ENCODE measurements at places on chromosomes 16 and 17.

- DNase-seq, result no peak
Observed at GRCh38 chr17:66751771-66752170, 83.1 kb upstream of the CACNG5 start.

GRCh38 chr16:76081967-76082366, 195.2 kb upstream of the CNTNAP4 start:
- DNase-seq, result no peak

DNA sequence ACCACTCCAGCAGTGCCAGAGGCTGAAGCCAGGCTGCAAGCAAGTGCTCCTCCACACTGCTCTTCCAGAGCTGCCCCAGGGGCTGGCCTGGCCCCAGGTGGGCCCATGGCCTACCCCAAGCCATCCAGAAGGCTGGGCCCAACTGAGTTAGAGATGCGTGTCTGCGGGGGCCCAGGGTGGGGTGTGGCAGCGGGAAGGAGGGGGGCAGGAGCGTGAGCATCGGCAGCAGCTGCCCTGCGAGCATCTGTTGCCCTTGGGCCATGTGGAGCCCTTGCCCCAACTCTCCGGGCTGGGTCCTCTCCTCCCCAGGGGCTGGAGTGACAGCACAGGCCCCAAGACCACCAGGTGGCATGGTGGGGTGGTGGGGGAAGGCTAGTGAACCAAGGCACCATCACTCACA, 7.3 kb upstream of the SREBF1 start:
- DNase-seq, result no peak

DNA sequence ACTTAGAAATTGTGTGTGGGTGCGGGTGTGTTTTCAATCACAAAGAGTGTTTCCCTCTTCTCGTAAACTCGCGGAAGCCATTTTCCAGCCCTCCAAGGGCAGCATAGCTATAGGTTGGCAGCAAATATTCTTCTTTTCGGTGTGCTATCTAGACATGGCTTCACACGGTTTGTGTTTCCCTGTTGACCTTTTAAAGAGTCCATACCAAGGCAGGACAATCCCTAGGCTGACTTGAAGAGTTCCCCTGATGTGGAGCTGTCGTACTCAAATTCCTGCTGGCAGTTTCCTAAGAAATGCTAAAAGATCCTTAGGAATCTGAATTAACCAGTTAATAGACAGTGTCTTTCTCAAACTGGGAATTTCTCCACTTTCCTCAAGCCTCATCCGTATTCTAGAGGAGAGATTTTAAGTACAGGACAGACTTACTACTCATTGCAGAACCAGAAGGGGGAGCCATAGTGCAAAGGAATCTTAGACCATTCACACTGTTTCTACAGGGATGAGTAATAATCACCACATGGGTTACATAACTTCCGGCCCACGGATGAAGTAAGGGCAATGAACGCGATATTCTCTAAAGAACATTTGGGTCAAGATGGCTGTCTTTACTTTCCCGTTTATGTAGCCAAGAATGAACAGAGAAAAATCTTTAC, 288.6 kb upstream of the ELAC2 start:
- DNase-seq, result no peak

- DNase-seq, result no peak
Observed at GRCh38 chr16:9798474-9798873, 383.8 kb downstream of the GRIN2A start.

- DNase-seq, result no peak
Observed at GRCh38 chr17:55769625-55770000, 18.8 kb downstream of the PCTP start.

- DNase-seq, result no peak
Observed at GRCh38 chr16:82195917-82196494, 26.0 kb upstream of the MPHOSPH6 start.

DNA sequence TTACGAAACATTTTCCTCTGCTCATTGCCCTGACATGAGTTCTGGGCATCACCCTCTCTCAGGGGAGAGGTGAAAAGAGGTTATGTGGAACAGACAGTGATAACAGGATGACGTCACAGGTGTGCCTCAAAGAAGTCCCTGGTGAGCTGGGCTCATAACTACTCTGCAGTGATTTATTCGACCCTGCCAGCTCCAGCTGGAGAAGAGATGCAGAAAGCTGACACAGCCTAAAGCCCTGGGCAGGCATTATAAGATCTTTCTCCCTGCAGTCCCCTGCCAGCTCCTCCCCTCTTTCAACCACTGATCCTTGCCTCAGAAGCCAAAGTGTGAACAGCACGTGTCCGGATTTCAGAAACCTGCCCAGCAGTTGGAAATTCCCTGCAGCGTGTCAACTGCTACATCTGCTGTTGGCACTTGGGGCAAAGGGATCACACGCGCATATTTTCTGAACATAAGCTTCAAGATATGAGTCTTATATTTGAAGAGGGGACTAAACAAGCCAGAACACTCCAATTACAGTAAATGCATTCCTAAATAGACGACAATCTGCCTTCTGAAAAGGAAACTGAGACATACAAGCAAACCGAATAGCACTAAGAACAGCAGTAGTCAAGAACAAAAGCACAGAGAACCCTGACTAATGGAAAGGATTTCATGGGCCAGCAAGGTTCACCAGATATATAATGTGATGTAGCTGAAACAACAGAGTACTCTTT, 80.5 kb downstream of the SMG6 start:
- no peak for DNase-seq

DNA sequence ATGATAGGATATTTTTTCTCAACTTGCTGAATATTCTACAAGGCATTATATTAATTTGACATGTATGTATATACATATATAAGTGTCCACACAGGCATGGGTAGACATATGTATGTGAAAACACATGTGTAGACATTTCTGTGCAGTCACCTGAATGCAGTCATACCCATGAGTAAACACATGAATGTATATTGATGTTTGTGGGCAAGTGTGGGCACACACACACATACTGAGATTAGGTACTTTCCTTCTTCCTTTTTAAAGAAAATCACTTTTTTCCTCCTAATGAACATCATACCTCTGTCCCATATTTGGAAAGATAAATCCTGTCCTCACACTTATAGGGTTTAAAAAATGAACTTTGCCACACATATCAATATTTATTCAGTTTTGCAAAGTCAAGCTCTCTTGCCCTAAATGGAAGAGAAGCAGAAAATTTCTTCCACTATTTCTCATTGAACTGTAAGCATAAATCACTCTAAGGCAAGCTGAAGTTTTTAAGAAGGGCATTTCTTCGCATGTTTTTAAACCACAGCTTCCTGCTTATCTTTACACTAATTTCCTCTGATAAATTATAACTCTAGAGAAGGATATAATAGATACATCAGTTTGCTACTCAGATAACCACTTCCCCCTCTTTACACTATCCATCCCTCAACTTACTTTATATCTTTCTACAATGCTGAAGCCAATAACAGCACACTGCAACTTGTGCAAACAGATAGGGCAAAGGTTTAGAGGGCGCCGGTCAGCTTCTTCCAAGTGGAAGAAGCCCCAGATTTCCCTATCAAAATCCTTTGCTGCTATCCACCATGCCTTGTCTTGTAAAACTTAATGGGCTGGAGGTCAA, 49.6 kb upstream of the LRRC37A3 start:
- no peak for DNase-seq

DNA sequence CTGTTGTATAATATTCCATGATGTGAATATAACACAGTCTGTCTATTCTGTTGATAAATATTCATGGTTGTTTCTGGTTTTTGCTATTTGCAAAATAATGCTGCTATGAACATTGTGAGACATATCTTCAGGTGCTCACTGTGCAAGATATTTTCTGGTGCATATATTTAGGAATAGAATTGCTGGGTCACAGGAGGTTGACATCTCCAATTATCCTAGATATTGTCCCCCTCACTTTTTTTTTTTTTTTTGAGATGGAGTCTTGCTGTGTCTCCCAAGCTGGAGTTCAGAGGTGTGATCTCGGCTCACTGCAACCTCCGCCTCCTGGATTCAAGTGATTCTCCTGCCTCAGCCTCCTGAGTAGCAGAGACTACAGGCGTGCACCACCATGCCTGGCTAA, 14.5 kb upstream of the MYO18A start:
- no peak for DNase-seq

GRCh38 chr17:896454-896853, 83.1 kb downstream of the NXN start:
- no peak for DNase-seq

- no peak for DNase-seq
Observed at GRCh38 chr17:64202683-64203344, 60.2 kb downstream of the TEX2 start.

GRCh38 chr16:17590711-17591654, 120.2 kb upstream of the XYLT1 start:
- DNase-seq, result no peak

- DNase-seq, result no peak
Observed at GRCh38 chr16:81136390-81137335, 40.5 kb upstream of the GCSH start.

DNA sequence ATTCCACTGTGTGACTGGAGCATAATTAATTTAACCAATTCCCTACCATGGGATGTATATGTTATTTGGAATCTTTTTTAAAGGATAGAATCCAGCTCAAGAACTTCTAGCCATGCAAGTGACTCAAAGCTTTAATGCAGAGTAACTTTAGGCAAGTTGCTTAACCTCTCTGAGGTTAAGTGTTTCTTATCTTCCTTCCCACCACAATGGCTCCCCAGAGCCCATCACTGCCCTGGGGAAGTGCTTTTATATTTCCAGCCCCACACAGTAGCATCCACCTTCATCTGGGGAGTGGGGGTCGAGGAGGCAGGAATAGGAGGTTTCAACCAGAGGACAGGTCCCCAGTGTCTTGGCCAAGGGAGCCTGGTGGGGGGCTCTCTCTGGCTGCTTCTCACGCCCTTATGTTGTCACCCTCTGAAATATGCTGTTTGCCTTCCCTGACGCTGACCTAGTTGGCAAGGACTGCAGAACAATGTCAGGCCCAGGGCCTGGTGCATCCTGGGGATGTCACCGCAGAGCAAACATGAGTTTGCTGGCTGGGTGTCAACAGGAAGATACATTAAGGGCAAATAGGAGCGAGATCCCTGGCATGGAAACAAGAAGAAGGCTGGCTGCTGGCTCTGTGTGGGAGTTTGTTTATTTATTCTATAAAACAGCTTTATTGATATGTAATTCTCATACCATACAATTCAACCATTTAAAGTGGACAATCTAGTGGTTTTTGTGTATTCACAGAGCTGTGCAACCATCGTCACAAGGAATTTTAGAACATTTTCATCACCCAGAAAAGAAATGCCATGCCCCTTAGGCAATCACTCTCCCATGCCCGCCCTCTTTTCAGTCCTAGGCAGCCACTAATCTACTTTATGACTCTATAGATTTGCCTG, 46.6 kb upstream of the WSB1 start:
- no peak for DNase-seq

DNA sequence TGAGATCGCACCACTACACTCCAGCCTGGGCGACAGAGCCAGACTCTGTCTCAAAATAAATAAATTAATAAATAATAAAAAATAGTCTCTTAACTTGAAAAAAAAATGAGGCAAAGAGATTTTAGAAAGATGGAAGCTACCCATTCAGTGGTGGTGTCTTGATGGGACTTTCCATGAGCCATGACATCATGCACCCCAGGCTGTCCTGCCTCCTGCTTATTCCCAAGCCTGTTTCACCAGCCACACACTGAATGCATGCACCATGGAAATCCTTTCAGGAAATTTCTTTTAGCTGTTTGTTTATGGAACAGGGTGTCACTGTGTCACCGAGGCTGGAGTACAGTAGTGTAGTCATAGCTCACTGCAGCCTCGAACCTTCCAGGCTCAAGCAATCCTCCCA, 8.9 kb upstream of the DLX3 start:
- no peak for DNase-seq

- no peak for DNase-seq
Observed at GRCh38 chr17:43911904-43912303, 4.6 kb upstream of the MPP2 start.

DNA sequence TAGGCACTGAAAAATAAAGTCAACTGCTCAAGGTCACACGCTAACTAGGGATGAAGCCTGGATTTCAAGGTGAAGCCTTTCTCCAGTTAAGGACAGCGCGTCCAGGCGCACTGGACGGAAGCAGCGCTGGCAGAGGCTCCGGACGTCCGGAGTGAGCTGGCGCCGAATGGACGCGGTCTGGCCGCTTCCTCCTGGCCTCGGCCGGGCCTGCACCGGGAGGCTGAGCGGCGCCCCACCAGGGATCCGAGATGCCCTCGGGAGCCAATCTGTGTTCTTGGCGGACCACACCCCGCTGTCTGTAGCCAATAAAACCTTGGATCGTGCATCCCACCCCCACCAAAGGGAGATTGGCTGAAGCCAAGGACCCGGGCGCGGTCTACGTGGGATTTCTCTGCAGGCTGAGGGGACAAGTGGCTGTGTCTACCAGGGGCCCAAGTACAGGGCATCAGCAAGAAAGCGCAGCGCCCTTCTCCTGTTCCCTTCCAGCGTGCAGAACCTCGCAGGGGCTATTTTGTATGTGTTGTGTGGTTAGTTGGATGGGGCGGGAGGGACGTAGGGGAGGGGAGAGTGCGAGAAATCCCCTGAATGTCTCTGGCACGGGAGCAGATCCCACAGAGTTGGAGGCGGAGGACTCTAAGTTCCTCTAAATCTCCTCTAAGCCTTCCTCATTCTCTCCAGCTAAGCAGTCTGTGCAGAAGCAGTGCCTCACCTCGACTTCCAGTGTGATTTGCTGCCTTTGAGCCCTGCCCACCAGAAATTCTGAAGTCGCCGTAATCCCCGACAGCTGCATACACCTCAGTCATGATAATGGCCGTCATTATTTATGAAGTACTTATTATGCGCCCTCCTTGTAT, 2.5 kb upstream of the AKAP10 start:
- no peak for DNase-seq

DNA sequence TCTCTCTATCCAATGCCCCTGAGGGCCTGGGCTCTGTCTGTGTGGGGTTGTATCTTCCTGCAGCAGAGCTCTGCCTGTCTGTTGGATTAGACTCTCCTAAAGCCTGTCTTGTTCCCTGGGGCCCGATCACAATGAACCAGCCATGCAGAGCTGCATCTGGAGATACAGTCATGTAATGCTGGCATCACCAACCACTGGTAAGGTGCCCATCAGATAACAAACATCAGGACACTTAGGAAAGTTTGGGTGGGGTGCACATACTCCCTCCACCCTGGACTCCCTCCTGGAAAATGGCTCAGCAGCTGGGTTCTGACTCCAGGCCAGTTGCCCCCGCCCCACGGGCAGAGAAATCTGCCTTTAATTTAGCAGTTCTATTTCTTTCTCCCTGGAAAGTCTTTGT, 61.3 kb upstream of the BRD7 start:
- no peak for DNase-seq

DNA sequence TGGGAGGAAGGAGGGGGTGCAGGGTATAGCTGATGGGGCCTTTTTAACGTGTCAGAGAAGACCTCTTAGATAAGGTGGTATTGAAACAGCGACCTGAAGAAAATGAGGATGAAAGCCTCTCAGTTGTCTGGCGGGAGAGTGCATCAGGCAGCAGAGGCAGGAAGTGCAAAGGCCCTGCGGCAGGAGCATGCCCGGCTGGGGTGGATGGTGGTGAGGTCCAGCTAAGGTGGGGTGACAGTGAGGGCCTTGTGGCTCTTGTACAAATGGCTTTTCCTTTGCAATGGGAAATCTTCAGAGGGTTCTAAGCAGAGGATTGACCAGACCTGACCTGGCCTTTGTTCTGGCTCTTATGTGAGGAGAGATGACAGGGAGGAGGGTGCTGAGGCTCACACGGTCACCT, 11.4 kb downstream of the MMP15 start:
- no peak for DNase-seq

- no peak for DNase-seq
Observed at GRCh38 chr17:44780161-44780560, 21.4 kb downstream of the ADAM11 start.
